Activated T-cell treated with anti-CD3 and anti-CD28 coated beads, Interleukin-2, amount 50 U/mL, for 48 hours (primary cell): ENCODE measurements at places on chromosomes 1 and 21.

GRCh38 chr1:45953934-45954847 is 150.8 kb downstream of the MAST2 start:
- DNase-seq = no peak

- DNase-seq = no peak
Observed at GRCh38 chr1:165169028-165169427, 187.5 kb downstream of the LMX1A start.

DNA sequence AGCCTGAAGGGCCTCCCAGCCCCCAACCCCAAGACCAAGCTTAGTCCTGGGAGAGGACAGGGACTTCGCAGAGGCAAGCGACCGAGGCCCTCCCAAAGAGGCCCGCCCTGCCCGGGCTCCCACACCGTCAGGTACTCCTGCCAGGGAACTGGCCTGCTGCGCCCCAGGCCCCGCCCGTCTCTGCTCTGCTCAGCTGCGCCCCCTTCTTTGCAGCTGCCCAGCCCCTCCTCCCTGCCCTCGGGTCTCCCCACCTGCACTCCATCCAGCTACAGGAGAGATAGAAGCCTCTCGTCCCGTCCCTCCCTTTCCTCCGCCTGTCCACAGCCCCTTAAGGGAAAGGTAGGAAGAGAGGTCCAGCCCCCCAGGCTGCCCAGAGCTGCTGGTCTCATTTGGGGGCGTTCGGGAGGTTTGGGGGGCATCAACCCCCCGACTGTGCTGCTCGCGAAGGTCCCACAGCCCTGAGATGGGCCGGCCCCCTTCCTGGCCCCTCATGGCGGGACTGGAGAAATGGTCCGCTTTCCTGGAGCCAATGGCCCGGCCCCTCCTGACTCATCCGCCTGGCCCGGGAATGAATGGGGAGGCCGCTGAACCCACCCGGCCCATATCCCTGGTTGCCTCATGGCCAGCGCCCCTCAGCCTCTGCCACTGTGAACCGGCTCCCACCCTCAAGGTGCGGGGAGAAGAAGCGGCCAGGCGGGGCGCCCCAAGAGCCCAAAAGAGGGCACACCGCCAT is 21.9 kb upstream of the ARF1 start:
- DNase-seq = peak; percentile 21

GRCh38 chr21:44773291-44773932 is 28.2 kb downstream of the UBE2G2 start:
- DNase-seq = no peak

GRCh38 chr21:44938772-44939531 is 877 bp upstream of the SLX9 start:
- DNase-seq = no peak

GRCh38 chr1:88662723-88663122 is 21.4 kb upstream of the PKN2 start:
- no peak for DNase-seq

- DNase-seq = no peak
Observed at GRCh38 chr1:47751996-47752451, 245.2 kb downstream of the TRABD2B start.
